ENCODE measurements at places on chromosomes 3 and 15. TPM values are rescaled to one million over a fixed set of nuclear protein-coding genes. Genes with fewer than 3 reads are reported as not detected.
A peak's percentile ranks its signal among the peaks of the same experiment; 100 is the strongest.

GRCh38 chr15:69544365-69545113 is 91.9 kb downstream of the RPLP1 start:
- DNase-seq, result no peak

Gene CXCR6
- polyA plus RNA-seq, result 0.18 TPM

DNA sequence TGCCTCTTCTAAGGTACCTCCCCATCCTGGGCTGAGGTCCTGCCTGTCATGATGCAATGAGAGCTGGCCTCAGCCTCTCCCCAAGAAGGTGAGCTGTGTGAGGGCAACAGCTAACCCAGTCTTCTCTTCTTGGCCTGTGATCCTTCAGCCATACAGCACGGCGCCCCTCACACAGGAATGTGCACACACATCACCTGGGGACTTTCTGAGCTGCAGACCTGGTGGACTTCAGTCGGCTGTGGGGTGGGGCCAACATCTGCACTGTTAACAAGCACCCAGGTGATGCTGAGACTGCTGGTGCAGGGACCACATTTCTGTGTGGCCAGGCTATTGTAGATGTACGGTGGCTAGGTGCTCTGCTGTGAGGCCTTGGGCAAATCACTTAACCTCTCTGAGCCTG is 14.5 kb downstream of the HCN4 start:
- DNase-seq, result no peak

GRCh38 chr15:60379525-60380274 is 18.1 kb downstream of the ANXA2 start:
- DNase-seq, result no peak

- DNase-seq, result no peak
These were observed 39.3 kb upstream of the LACTB start for GRCh38 chr15:63082366-63082765.

DNA sequence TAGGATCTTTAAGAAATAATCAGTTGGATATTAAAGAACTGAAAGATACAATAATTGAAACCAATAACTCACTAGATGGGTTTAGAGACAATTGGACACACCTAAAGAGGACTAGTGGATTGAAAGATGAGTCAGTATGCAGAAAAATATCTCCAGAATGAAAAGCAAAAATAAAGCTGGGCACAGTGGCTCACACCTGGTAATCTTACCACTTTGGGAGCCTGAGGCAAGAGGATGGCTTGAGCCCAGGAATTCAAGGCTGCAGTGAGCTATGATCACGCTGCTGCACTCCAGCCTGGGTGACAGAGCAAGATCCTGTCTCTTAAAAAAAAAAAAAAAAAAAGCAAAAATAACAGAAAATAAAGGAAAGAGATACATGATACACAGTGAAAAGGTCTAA is 37.4 kb upstream of the CCDC174 start:
- no peak for DNase-seq

DNA sequence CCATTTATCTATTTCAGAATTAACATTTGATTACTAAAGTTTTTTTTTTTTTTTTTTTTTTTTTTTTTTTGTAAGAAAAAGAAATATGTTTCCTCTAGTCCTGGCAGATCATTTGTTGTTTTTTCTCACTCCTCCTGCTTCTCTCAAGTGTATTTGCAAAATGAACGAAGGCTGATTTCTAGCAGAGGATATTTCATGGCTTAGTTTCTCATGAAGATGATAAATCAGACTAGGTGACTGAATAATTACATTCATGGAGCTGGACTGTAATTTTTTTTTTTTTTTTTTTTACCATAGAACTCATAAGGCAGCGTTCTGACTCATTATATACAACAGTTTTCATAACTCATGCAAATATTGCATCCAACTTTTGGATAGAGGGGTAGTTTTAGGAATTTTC is 332.5 kb upstream of the SEMA6D start:
- DNase-seq, result no peak

DNA sequence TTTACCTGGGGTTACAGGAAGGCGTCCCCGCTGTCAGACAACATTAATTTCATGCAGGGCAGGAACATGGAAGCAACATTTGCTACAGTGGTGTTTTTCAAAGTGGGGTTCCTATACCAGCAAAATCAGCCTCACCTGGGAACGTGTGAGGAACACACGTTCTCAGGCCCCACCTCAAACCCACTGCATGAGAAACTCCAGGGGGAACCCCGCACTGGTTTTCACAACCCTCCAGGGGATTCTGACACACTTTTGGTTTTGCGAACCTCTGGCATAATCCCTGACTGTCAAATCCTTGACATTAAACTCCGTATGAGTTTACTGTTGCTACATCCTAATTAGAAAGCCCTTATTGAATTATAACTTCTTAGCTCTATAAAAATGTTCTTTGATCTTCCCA is 127.7 kb downstream of the LRRK1 start:
- peak; percentile 10 for DNase-seq

DNA sequence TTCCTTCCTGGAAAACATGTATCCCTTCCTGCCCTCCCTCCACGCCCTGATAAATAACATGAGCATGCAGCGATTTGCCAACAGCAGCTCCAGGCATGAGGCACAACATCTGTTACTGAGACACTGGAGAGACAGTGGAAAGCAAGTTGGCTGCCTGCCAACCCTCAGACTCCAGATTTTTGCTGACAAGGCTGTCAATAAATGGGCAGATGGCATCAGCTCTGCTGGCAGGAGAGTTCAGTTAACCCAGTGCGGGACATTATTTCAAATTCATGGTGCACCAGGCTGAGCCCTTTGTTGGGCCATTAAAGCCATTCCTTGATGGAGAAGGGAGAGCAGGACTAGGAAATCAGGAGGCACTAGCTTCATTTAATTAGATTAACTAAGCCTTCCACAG is 293.3 kb downstream of the MEX3B start:
- DNase-seq, result no peak
